ENCODE measurements at places on chromosomes 3 and 15.

DNA sequence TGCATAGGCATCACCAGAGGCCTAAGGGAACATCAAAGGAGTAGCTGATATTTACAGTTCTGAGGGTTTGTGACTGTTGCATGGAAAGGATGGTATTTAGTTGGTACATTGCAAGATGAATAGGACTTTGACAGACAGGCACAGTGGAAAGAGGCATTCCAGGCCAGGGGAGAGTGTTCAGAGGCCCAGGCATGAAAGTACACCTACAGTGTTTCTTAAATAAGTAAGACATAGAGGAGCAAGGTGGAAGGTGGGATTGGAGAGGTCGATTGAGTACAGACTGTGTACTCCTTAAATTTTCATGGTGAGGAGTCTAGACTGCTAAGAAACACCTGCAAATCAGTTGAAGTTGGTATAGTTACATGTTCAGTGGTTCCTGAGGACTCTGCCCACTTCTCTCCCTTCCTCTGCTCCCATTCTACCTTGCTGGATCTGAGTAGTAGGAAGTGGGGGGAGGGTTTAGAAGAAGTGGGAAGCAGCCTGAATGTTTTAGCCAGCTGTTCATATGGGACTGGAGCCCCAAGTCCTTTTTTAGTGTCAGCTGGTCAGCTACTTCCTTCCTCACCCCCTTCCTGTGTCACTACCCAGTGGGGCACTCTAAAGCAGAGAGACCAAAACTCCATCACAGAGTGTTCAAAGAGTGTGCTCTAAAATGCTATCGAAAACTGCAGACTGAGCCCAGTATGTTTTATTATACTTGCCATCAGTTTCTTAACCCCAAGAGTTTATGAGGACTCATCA lies 14.0 kb downstream of the KLHL18 start:
- DNase-seq, result no peak

DNA sequence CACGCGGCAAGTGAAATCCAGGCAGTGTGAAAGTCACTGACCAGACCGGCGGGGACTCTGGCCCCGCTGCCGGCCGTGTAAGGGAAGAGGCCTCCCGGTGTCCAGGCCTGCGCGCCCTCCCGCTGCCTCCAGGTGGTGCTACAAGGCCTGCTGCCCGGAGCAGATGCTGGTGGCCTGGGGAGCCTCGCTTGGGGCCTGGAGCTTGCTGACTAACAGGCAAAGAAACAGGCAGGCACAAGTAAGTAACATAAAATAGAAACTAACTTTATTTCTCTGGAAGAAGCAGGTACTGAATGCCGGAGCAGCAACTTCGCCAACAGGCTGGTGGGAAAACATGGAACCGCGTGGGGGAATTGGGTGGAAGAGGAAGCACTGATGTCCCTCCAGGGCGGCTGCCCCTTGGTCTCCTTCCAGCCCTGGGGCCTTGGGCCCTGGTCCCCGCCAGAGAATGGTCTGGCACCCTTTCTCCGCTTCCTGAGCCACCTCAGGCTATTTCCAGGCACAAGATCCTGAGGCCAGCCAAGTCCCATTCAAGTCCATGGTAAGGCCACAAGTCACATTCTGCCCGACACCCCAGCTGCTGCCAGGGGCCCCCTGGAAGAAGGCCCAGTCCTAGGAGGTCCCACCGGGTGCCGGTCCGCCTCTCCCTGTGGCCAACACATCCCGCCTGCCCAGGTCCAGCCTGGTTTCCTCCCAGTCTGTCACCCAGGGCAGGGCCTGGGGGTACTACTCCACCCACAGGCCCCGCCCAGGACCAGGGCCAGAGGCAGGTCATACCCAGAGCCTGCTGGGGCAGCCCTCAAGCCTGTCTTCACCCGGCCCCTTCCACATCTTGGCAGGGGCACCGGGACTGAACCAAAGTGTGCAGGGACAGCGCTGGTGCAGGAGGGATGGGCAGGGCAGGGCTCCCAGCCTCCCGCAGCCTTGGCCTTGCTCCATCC lies 45.0 kb downstream of the TNK2 start:
- peak; percentile 77 for DNase-seq

DNA sequence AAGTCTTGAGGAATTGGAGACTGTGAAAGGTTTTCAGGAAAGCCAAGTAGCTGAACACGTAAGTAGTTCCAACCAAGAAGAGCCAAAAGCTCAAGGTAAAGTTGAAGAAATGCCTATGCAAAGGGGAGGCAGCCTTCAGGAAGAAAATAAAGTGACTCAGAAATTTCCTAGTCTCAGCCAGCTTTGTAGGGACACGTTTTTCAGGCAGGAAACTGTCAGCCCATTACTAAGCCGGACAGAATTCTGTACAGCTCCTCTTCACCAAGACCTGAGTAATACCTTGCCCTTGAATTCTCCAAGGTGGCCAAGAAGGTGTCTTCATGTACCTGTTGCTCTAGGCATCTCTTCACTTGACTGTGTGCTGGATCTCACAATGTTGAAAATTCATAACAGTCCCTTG lies 48.6 kb downstream of the CDAN1 start:
- no peak for DNase-seq

GRCh38 chr3:9730657-9731205 lies 804 bp upstream of the BRPF1 start:
- no peak for DNase-seq

DNA sequence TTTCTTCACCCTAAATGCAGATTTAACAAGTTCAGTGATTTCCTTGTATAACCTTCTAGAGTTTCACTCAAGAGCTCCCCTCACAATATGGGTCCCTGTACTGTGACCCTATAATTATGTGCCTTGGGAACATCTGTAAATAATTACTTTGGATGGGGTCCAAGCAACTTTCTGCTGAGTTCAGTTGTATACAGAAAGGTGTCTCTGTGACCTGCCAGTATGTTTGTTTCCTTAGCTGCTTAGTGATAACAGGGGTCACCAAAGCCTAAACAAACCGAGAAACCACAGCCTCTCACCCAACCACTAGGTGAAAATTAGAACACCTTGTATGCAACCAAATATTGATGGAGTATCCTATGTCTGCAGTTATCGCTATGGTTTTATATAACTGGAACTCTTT lies 29.8 kb upstream of the SLC25A36 start:
- no peak for DNase-seq

DNA sequence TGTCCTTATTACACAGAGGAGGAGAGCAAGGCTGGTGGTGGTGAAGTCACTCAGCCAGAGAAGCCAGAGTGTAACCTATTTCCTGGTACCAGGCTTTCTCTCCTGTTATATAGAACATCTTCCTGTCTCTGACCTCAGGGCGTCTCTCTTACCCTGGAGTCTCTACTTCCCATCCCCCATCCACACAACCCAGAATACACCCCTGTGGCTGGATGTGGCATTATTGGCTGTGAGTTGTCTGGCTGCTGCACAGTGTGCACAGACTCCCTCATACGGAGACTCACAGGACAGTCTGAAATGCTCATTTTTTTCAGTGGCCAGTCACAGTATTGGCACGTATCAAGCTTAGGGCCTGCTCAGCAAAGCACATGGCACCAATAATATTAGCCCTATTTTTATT lies 8.6 kb downstream of the PODXL2 start:
- no peak for DNase-seq

DNA sequence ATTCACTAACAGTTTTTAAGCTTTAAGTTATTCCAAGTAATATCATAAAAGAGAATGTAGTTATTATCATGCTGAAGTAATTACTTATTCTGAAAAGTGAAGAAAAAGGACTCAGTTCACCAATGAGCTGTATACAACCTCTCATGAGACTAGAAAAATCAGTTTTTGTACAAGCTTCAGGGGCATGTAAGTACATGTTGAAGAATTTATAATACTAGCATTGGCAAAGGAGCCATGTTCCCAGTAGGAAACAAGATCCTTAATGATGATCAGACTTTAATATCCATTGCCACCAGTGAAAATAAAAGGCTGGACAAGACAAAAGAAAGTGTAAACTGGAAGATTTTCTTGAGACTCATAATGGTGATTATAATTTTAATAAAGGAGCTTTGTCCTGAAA lies 532.8 kb downstream of the PLOD2 start:
- DNase-seq, result no peak
